ENCODE measurements at places on chromosomes 6 and 20.

- no peak for DNase-seq
Measured at GRCh38 chr6:88157106-88157505, 9.0 kb downstream of the CNR1 start.

- peak; percentile 83 for DNase-seq
Measured at GRCh38 chr6:90079560-90080490, 185.6 kb downstream of the GJA10 start.

DNA sequence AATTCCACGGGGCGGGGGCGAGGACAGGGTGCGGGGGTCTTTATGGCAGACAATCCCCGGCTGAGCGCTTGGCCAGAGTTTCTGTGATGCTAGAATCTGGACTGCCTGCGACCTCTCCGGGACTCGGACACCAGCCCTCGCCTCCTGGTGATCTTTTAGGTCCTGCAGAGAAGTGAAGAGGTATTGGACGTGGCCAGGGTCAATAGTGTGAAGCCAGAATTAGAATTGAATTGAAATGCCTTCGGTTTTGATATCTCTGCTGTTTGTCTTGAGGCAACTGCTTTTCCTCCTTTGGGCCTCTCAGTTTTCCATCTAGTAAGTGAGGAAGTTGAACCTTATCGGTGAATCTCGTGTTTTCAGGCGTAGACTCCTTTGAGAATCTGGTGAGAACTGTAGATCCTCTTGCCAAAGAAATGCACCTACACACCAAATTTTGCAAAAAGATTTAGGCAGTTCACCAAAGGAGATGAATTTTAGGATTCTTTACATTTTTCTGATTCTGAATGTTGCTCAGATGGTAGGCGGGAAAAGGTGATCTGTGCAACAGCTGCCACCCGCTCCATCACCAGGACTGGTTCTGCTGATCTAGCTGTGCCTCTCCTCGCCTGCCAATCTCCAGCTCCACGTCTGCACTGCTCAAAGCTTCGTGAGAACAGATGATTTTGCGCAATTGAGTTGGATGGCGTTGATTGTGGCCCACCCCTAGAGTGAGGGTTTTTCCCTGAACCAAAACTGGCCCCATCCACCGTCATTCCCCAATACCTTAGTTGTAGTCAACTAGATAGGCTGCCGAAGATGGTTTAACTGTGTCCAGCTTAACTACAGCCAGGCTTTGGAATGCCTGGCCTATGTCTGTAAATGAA lies 837 bp upstream of the OSER1 start:
- no peak for DNase-seq

DNA sequence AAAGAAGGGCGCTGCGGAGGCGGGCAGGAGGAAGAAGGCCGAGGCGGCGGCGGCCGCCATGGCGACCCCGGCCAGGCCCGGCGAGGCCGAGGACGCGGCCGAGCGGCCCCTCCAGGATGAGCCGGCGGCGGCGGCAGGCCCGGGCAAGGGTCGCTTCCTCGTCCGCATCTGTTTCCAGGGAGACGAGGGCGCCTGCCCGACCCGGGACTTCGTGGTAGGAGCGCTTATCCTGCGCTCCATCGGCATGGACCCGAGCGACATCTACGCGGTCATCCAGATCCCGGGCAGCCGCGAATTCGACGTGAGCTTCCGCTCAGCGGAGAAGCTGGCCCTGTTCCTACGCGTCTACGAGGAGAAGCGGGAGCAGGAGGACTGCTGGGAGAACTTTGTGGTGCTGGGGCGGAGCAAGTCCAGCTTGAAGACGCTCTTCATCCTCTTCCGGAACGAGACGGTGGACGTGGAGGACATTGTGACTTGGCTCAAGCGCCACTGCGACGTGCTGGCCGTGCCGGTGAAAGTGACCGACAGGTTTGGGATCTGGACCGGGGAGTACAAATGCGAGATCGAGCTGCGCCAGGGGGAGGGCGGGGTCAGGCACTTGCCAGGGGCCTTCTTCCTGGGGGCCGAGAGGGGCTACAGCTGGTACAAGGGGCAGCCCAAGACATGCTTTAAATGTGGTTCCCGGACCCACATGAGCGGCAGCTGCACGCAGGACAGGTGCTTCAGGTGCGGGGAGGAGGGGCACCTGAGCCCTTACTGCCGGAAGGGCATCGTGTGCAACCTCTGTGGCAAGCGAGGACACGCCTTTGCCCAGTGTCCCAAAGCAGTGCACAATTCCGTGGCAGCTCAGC lies 780 bp downstream of the ZCCHC3 start:
- peak; percentile 39 for DNase-seq

- no peak for DNase-seq
Measured at GRCh38 chr20:63737695-63737944, 1.2 kb downstream of the LIME1 start.

DNA sequence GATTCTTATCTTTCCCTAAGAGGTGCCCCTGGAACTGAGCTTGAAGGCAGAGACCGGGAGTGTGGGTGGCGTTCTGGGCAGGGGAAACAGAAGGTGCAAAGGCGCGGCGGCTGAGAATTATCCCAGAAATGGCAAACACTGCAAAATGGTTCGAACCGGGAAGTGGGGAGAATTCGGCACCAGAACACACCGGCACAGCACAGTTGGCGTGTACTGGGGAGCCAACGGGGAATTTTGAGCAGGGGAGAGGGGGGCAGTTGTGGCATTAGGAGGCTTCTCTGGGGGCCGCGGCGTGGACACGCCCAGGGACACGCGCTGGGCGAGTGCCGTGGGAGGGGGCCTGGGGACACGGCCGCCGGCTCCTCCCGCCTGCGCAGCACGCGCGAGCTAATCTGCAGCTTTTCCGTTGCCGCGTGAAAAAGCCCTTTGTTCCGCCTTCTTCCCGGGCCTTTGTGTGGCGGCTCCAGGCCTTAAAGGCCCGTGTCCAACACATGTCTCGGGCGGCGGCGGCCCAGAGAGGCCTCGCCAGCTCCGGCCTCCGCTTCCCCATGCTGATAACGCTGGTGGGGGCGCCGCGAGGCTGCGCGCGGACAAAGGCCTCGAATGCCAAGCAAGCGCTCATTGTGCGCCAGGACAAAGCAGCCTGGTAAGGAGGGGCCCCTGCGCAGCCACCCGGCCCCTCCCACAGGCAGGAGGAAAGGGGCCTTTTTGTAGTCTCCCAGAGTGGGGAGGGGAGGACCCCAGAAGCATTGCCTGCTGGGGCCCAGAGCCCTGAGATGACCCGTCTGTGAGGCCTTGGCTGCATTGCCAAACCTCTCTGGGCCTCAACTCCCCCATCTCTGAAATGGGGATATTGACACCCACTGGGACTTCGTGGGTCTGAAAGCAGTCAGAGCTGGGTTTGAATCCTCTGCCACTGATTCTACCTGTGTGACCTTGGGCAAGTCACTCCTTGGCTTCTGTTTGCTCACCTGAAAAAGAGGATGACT lies 82.8 kb downstream of the CD40 start:
- no peak for DNase-seq

DNA sequence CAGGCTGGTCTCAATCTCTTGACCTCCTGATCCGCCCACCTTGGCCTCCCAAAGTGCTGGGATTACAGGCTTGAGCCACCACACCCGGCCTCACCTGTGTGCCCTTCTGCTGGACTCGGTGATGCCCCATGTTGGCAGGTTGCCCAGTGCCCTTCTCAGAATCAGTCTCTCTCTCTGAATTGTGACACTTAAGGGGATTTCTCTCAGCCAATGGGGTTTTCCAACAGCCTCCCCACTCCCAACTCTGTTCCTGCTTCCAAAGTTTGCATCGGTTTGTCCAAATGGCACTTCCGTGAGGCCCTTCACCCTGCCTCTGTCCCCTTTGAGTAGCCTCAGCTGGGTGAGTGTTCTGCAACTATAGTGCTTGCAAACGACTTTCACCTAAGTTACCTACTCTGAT lies 3.1 kb upstream of the MRPS10 start:
- DNase-seq = no peak

DNA sequence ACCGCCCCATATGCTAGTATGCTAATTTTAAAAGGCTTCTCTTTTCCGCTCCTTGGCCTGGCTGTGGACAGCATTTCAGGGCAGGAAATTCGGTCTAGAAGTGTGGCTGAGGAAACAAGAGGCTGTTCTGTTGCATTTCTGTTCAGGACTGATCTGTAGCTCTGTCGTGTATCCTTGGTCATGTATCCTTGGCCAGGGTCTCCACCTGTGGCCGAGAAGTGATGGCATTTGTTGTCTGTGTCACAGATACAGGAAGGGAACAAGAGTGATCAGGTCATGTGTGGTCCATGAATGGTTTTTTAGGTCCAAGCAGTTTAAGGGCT lies 300.5 kb upstream of the SUPT3H start:
- DNase-seq = peak; percentile 3

- DNase-seq = no peak
Measured at GRCh38 chr6:137121401-137121997, 51.9 kb downstream of the IL22RA2 start.

DNA sequence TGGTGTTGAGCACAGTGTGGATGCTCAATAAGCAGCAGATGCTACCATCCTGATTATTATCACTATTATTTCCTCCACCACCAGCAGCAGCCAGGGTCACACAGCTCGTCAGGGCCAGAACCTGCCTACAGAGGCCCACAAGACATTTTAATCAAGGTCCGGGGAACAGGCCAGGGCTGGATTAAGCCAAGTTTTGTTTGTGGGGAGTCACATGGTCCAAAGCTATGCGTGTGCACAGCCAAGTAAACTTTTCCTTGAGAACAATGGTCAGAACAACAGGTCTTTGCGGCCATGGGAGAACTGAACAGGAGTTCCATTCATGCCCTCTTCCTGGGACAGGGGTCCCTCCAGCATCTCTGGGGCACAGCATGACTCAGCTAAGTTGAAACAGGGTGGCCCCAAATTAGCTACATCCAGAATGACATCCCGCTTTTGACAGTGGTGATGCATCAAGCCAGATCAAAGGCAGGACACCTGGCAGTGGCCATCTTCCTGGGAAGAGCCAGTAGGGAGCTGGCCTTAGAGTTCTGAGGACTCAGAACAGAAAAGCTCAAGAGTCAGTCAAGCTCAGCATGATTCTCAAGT lies 11.7 kb downstream of the SNTA1 start:
- no peak for DNase-seq

- no peak for DNase-seq
Measured at GRCh38 chr6:117298941-117299340, 33.6 kb downstream of the VGLL2 start.

GRCh38 chr6:134599079-134599478 lies 281.2 kb upstream of the SGK1 start:
- no peak for DNase-seq

DNA sequence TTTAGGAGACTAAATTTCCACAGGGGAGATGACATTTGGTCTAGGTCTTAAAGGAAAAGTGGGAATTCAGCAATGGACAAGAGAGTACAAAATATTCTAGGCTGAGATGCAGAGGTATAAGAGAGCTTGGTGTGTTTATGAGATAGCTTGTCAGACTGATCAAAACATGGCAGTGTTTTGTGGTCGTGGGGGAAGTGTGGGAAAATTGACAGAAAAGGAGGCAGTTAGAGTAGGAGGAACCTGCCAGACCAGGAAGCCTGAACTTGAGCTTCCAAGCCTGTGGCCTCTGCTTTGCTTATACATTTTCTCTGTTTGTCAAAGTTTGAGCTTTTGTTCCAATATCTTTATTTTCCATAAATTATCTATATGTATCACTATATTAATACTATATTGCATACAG lies 69.5 kb upstream of the MAP3K7 start:
- no peak for DNase-seq

GRCh38 chr6:130385064-130385695 lies 19.4 kb downstream of the TMEM200A start:
- no peak for DNase-seq

DNA sequence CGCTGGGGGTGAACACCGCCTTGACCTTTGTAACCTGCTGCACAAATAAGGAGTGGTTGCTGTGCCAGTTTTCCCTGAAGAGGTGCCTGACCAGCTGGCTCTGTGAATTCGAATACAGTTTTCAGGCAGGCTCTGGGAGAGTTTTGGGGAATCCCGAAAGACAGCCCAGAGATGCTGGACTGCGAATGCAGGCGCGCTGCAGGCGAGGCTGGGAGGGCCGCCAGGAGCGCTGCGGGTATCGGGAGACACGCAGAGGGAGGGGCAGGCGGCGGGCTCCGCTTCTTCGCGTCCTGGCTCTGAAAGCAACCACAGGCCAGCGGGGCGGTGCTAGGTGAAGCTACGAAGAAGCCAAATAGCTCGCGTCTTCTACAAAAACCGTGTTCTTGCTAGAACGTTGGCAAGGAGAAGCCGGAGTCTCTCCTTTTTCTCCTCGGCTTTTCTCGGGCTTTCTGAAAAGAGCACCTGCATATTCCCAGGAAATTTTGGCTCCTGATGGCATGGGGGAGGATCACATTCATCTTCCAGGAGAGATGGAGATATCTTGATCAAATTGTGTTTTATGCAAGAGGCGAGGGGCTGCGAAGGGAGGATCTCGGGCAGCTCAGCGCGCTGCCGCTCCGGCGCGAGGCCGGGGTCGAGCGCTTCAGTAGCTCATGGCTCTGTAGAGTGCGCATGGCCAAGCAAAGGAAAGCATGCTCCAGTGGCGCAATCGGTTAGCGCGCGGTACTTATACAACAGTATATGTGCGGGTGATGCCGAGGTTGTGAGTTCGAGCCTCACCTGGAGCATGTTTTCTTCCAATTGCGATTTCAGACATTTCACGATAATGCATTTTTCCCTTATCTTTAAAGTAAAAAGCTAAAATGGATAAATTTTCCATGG lies 158.1 kb upstream of the ZNF184 start:
- peak; percentile 43 for DNase-seq

GRCh38 chr6:28488916-28489365 lies 26.7 kb downstream of the GPX6 start:
- no peak for DNase-seq

- DNase-seq = no peak
Measured at GRCh38 chr20:44208165-44208564, 2.4 kb downstream of the OSER1 start.

DNA sequence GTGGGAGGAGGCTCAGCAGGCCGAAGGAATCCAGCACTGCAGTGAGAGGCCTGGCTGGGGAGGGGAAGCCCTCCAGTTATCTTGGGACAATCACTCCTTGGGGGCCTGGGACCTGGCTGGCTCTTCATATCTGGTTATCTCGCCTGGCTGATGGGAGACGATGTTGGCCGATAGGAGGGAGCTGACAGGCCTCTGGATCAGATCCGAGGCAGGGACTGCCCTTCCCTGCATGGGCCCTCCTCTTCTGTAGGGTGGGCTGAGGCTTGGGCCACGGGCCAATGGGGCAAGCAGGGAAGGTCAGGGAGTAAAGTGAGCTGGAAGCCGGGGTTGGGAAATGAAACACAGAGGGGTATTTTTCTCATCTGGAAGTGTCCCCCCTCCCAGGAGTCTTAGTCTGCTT lies 25.2 kb downstream of the MANBAL start:
- no peak for DNase-seq

GRCh38 chr6:28537065-28537464 lies 11.4 kb downstream of the GPX5 start:
- no peak for DNase-seq

DNA sequence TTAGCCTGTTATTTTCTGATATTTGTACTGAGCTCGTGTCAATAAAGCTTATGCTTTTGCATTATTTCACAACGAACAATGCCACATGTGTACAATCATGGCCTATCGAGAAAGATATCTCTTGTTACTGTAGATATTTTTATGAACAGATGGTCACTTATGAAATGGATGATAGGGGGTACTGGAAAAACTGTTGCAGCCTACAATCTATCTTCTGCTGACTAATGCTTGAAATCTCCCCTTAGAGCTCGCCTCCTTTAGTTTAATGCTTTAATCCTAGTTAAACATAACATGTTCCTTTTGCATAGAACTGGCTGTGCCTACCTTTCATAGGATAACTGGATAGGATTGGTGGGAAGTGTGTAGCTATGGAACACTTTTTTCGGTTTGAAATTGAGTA lies 296.2 kb downstream of the FARS2 start:
- no peak for DNase-seq

- DNase-seq = no peak
Measured at GRCh38 chr6:20159781-20160540, 52.3 kb downstream of the MBOAT1 start.

Data from T-helper 2 cell treated with Interferon-gamma antibody and Interleukin-4, amounts not matched to agents 5 μg/mL and 100 μg/mL, for 36 hours (primary cell).